Stimulated activated CD8-positive, alpha-beta memory T cell treated with anti-CD3 and anti-CD28 coated beads, Interleukin-4, amount 100 ng/mL, for 24 hours (primary cell): ENCODE measurements at places on chromosomes 6 and 20.

DNA sequence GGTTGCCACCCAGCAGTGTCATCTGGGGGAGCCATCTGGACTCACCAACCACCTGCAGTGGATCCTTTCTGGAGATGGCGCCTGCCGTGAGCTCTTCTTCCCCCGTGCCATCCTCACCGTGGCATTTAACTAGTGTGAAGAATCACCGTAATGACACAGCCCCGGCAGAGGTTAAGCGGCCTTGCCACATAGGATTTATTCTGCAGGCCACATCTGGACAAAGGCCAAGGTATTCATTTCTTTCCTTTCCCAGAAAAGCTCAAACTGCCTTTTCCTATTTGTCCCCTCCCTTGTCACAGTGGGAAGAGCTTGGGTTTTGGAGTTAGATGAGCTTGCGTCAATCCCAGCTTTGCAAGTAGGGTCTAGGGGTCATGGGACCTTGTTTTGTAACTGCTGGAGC lies 88.4 kb downstream of the PXDC1 start:
- no peak for DNase-seq

DNA sequence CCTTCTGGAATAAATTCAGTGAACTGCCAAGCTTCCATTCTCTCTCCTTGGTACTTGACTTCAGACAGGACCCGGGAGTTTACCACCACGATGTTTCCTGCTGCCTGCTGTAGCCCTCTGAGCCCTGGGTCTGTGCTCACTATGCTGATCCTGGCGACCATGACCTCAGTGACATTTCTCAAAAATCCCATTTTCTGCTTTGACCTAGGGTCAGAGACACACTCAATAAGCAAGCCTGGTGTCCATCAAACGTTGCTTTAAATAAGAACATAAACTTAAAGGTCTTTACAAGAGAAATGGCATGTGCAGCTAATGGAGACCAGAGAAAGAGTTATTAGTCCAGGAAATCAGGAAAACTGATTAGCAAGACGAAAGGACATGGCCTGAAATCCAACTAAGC lies 509.7 kb upstream of the SULF2 start:
- no peak for DNase-seq

- DNase-seq: no peak
These were observed 2.3 kb downstream of the DEFB124 start for GRCh38 chr20:31472395-31473330.

DNA sequence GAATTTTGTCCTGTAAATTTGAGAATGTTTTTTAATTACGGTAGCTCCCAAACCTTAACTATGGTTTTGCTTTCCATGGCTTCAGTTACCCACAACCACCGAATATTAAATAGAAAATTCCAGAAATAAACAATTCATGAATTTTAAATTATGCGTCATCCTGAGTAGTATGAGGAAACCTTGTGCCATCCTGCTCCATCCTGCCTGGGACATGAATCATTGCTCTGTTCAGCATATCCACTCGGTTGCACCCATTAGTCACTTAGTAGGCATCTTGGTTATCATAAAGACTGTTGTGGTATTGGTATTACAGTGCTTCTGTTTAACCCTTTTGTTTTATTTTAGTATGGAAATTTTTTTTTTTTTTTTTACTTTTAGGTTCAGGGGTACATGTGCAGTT lies 39.7 kb downstream of the KCNS1 start:
- no peak for DNase-seq

DNA sequence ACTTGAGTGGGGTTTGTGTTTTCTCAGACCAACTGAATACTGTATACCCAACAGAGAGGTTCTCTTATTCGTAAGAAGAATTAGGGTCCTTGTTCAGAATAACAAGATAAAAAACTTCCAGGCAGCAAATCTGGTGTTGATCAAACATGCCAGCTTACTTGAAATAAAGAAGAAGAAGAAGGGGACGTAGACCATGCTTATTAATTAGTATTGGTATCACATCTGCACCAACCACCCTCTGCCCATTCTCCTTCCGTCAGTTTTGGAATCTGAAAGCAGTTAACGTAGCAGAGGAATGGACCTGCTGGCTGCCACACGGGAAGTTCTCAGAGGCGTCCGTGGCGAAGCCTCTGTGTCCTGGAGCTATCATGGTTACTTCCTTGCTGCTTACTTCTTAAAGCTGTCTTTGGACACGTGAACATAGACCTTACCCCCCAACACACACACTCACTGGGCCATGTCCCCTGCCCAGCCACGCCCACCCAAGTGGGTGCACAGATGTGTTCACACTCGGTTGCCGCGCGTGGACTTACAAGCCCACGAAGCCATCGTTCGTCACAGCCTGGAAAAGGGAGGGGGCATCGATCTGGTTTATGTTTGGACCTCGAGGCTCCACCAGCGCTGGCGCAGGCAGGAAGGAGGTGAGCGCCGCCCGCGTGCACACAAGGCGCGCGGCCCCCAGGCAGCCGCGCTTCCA lies 4.1 kb upstream of the DLL1 start:
- no peak for DNase-seq

DNA sequence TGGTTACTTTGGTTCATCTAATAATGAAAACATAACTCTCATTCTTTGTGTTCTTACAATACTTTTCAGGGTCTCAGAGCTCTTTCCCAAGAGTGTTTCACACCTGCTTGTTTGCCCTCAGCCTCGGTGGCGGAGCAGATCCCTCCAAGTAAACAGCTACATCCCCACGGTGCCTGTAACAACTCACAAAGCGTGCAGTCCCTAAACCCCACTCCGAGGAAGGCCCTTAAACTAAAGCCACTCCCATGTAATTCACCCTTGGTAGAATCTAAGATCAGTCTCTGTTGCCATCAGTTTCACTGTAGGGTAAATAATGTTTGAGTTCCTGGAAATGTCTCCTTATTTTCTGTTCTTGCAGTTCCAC lies 101.1 kb downstream of the TFAP2A start:
- no peak for DNase-seq

DNA sequence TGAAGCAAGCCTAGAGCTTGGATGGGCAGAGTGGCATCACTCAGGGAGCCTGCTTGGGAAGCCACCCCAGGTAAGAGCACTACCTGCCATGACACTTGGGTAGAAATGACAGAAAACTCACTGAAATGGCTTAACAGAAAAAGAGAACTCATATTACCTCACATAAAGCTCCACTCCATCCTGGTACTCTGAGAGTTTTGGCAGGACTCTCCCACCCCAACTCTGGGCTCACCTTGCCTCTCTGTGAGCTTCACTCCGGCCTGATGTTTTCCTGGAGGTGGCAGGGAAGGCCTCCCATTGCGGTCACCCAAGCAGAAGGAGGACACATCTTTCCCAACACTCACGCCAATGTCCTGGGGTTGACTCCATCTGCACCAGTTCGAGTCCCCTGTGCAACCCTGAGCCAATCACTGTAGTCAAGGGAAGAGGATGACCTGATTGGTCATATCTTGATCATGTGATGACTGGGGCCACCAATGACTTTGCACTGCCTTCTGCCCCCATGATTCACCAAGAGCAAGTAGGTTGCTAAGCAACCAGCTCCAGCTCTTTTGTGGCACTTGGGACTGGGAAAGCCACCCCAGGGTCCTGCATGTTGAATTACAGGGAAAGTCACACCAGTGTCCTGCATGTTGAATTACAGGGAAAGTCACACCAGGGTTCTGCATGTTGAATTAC lies 446.1 kb upstream of the SULF2 start:
- no peak for DNase-seq

GRCh38 chr6:78666764-78667163 lies 200.6 kb upstream of the IRAK1BP1 start:
- no peak for DNase-seq

GRCh38 chr6:33828764-33829731 lies 25.2 kb upstream of the MLN start:
- no peak for DNase-seq

- DNase-seq: no peak
These were observed 41.6 kb downstream of the IBTK start for GRCh38 chr6:82205930-82206392.
